CD4-positive, alpha-beta T cell treated with Interleukin-4 for 4 hours (primary cell): ENCODE measurements at places on chromosomes 3 and 15.

DNA sequence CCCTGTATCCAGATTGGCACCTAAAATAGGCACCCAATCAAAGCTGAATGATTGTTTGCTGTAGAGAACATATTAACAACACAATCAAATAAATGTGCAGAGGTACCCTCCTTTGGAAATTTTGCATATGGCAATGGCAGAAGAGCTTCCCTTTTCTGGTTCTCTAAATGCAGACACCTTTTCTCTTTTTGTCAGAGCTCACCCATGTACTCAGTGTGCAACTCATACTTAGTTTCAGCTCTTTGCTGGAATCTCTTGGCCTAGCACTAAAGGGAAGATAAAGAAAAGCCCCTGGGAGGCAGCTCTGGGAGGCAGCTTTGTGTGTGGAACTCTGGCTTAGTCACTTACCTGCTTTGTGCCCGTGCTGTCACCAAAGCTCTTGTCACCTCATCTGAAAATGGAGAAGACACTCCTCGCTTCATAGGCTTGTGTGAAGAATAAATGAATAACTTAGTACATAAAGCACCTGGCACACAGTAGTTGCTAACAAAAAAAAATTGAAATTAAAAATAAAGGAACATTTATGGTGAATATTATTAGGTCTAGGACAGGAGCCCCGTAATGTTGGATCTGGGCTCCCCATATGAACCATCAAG is 28.8 kb downstream of the ST6GAL1 start:
- no peak for DNase-seq

- DNase-seq, result peak; percentile 67
Measured at GRCh38 chr15:56919031-56919608, 676 bp downstream of the TCF12 start.

- DNase-seq, result no peak
Measured at GRCh38 chr3:112333381-112334317, 693 bp downstream of the CD200 start.

DNA sequence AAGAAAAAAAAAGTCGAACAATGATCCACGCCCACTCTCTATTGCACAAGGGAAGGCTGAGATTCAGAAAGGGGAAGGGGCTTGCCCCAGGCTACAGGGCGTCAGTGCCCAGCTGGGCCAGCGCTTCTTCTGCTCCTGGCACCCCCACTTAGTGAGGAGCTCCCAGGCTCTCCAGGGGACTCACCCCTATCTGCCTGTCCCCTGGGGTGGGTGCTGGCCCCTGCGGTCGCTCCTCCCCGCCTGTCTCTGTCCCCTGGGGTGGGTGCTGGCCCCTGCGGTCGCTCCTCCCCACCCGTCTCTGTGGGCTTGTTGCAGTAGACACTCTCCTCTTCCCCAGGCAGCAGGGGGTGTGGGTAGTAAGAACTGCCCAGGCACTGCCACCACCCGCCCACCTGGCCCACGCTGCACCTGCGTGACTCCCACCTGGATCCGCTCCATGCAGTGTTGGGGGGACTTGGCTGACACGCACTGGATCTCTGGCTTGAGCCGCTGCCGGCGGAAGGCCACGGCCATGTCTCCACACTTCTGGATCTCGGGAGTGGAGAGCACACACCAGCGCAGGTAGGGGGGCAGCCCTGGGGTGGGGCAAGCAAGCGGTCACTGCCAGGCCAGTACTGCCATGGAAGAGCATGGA is 14.6 kb downstream of the MELTF start:
- DNase-seq, result no peak

- no peak for DNase-seq
Measured at GRCh38 chr15:29401644-29402043, 132.0 kb upstream of the NSMCE3 start.

DNA sequence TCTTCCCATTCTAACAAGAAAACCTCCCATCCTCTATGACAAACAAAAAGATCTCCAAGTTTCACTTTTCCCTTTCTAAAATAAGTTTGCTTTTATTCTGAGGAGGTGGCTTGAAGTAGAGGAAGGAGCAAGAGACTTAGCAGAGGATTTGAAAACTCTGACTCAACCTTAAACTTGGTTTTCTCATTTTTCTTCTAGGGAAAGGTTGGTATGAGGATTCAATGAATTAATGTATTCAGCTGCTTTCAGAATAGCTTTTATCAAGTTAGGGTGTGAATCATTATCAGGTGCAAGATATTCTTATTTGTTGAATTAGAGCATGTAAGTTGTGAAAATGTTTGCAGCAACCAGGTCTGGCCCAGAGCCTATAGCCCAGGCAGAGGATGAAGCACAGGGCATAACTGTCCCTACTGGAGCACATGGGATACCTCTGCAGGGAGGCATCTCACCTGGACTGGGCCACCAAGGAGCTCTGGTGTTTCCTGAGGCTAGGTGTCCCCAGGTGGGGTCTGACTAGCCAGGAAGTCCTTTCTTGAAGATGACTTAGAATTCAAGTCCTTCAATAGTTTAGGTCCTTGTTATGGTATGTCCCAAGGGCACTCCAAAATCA is 42.3 kb downstream of the SATB1 start:
- DNase-seq, result no peak

GRCh38 chr3:124288996-124289395 is 297.1 kb upstream of the ROPN1 start:
- DNase-seq, result no peak

- DNase-seq, result no peak
Measured at GRCh38 chr15:59140422-59141226, 35.7 kb downstream of the CCNB2 start.

DNA sequence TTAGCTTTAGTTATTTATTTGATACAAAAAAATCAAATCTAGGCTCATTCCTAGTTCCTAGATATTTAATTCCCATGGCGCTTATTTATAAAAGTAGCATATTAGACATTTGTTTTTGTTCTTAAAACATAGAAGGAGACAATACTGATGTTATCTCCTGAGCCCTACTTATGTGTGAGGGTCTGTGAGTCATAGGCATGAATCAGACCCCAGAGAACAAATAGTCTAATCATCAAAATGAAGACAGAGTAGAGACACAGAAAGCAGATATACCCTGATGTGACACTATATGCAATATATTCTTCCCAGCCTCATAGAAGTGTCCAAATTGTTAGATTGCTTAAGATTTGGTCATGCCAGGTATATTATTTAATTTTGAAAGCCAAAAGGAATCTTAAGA is 44.9 kb downstream of the PEX5L start:
- DNase-seq, result no peak

DNA sequence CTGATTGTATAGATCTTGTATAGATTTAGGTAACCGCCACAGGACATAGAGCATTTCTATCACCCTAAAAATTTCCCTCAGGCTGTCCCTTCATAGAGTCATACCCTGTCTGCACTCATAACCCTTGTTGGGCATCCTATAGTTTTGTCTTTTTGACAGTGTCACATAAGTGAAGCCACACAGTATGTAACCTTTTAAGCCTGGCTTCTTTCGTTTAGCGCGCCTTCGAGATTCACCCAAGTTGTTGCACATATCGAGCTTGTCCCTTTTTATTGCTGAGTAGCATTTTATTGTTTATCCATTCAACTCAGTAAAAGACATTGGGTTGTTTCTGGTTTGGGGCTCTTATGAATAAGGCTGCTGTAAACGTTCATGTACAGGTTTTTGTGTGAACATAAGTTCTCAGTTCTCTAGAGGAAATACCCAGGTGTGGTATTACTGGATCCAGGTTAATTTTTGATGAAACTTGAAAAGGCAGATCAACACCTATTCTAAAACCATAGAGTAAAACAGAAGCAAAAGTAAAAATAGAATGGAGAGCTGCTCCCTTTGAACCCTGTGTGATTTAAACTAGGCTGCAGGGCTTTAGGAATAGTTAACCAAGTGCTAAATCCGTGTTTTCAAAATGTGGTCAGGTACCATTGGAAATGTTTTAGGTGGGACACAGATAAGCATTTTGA is 49.5 kb downstream of the CD86 start:
- DNase-seq, result no peak

GRCh38 chr3:179036626-179037300 is 34.8 kb downstream of the ZMAT3 start:
- no peak for DNase-seq

DNA sequence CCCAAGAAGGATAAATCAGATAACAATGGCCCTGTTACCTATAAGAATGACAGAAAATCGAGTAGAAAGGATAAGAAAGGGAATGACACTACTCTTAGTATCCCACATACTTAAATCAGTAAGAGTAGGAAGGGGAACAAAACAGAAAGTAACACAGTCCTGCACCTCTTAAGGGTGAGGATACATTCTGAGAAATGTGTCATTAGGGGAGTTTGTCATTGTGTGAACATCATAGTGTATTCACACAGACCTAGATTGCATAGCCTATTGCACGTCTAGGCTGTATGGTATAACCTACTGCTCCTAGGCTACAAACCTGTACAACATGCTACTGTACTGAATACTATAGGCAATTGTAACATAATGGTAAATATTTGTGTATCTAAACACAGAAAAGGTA is 142.6 kb downstream of the PLCH1 start:
- DNase-seq, result no peak

DNA sequence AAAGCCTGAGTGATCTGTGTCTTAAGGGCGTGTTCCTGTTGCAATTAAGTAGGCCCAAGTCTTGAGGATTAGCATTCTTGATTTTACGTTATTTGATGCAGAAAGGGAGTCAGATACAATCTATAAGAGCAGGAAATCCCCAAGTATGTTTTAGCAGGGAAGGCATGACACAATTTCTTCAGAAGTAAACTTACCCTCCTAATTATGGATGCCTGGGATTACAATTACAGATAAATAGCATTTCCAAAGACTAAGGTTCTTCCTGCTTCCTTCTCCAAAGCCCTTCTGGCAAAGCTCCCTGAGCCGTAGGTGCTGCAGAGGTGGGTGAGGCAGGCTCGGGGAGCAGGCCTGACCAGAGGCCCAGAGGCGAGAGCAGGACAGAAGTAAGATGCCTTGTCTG is 34.9 kb upstream of the ST6GAL1 start:
- no peak for DNase-seq

GRCh38 chr15:36432161-36432560 is 147.3 kb upstream of the CDIN1 start:
- no peak for DNase-seq

DNA sequence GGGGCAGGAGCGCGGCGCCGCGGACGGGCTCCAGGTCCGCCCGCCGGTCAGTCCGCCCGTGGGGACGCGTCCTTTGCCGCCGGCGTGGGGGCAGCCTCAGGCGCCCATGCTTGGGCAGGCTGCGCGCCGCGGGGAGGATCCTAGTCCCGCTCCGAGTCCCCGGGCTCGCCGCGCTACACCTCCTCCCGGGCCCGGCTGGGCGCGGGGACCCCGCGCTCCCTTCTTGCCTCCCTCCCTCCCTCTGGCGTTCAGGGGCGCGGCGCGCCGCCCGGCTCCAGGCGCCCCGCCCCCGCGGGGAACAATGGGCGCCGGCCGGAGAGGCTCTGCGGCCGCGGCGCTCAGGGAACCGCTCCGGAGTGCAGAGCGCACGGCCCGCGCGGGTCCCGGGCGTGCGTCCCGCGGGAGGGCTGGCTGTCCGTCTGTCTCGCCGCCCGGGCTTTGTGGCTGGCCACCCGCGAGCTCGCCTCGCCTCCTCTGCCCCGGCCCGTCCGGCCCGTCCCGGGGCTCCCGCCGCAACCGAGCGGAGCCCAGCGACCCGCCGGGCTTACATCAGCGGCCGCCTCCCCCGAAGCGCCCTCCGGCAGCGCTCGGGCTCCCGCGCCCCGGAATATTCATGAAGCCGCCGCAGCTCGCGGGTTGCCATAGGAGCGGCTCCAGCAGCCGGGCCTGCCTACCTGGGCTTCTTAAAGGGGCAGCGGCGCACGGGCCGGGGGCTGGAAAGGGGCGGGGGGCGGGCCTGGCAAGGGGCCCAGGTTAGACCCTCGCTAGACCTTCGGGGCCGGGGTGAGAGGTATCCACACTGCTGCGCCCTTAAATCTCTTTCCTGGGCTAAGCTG is at the start of gene HCN4:
HCN4 (minus strand) TSS at position 658 of the 836 bp plus-strand sequence. CDS start 688 bp downstream, outside the sequence.
- DNase-seq, result no peak

- no peak for DNase-seq
Measured at GRCh38 chr15:23013681-23014080, 25.7 kb downstream of the TUBGCP5 start.

- no peak for DNase-seq
Measured at GRCh38 chr15:31571676-31572075, 245.0 kb downstream of the KLF13 start.

- DNase-seq, result no peak
Measured at GRCh38 chr3:69712933-69713332, 26.3 kb upstream of the MITF start.

DNA sequence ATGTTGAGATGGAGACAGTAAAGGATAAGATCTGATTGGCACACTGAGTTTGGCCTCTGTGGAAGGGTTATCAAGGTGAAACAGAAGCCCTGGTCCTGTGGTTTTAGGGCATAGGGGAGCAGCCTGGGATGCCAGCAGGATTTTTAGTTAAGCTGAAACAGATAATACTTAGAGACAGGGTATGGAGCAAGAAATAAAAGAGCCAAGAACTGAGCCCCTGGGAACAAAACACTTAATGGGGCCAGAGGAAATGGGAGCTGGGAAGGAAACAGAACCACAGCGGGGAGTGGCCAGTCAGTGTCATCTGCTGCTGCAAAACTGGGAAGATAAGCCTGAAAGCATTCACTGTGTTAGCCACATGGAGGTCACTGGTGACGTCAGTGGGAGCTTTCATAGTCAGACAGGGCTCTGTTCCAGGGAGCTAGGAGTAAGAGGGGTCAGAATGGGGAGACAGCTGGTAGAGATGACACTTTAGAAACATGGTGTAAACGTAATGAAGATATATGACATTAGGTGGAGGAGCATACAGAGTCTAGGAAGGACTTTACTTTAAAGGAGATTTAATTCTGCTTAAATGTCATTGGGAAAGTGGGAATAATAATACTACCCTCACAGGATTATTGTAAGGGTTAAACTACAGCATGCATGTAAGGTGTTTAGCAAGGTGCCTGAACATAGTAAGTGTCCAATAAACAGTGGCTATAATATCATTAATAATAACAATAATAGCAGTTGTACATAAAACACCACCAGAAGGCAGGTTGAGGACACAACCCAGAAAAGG is 172.7 kb upstream of the CTNNB1 start:
- no peak for DNase-seq
